ENCODE measurements at places on chromosomes 2 and 18.
A peak's percentile ranks its signal among the peaks of the same experiment; 100 is the strongest.

DNA sequence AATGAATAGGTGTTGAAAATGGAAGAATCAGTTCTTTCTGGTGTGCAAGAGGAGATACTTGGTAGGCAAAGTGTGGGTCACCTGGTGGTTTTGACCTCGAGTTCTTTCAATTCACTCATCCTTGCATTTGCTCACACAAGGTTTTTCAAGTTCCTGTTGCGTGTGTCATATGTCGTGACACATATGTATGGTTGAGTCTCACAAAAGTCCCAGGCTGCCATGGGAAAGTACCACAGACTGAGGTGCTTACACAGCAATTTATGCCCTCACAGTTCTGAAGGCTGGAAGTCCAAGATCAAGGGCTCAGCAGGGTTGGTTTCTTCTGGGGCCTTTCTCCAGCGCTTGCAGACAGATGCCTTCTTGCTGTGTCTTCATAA lies 64.4 kb downstream of the NCK2 start:
- DNase-seq, result no peak

- no peak for DNase-seq
Measured at GRCh38 chr2:172865422-172865821, 129.8 kb downstream of the RAPGEF4 start.

GRCh38 chr2:240400371-240401161 lies 34.9 kb upstream of the GPC1 start:
- DNase-seq, result no peak

DNA sequence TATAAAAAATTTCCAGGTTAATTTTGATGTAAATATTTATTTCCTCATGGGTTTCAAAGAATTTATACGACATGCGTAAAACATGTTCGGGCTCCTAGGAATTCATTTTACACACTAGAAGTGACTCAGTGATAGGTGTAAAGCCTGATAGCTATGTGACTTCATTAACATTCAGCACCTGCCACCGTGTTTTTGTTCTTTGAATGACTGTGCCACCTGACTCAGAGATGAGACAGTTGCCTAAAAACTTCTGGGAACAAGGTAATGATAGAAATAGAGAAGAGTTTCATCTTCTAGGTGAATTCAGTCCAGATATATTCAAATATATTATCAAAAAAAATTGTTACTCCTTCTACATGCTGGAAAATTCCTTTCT lies 10.0 kb downstream of the IL1R2 start:
- no peak for DNase-seq

- DNase-seq, result no peak
Measured at GRCh38 chr18:76450452-76451395, 44.3 kb downstream of the ZNF516 start.

- no peak for DNase-seq
Measured at GRCh38 chr2:233816771-233817170, 37.6 kb downstream of the HJURP start.

DNA sequence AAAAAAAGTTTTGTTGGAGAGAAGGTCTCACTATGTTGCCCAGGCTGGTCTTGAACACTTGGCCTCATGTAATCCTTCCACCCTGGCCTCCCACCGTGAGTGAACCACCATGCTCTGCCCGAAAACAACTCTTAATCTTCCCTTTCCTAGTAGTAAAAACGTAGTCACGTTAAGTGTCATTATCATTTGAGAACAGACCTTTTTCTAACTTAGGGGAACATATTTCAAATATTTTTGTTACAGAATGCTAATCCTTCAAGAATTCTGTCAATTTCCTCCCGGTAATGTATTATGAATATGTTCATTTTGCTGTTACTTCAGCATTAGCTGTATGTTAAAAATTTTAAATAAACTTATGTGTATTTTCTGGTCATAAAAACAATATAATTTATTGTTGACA lies 49.7 kb downstream of the MTA3 start:
- no peak for DNase-seq

- no peak for DNase-seq
Measured at GRCh38 chr2:128357506-128358370, 39.1 kb upstream of the HS6ST1 start.

DNA sequence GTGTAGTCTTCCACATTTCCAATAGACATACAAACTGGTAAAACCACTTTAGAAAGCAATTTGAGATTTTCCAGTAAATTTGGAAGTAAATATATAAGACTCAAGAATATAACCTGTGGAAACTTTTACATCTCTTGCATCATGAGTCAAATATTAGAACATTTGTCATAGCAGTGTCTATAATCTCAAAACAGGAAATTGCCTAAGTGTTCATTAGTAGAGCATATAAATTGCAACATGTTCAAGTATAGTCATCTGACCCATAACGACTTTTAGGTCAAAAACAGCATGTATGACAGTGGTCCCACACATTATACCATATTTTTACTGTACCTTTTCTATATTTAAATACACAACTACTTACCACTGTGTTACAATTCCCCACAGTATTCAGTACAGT lies 555.9 kb upstream of the VRK2 start:
- DNase-seq, result no peak

DNA sequence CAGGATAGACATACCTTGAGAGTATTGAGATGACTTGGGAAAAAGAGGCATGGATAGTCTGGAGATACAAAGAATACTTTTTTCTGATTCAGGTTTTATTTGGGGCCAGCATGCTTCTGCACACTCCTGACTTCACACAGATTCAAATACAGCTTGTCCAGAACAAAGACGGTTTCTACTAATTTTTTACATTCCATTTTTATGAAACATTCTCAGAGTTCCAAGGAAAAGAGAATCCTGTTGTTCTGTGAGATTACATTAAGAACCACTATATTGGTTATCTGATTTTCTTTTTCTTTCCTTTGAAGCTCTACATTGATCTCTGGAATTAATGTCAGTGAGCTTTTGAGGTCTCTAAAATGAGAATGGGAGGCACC lies 41.0 kb downstream of the PTPRM start:
- no peak for DNase-seq

GRCh38 chr2:146227152-146228019 lies 1617.4 kb upstream of the ACVR2A start:
- DNase-seq, result no peak

DNA sequence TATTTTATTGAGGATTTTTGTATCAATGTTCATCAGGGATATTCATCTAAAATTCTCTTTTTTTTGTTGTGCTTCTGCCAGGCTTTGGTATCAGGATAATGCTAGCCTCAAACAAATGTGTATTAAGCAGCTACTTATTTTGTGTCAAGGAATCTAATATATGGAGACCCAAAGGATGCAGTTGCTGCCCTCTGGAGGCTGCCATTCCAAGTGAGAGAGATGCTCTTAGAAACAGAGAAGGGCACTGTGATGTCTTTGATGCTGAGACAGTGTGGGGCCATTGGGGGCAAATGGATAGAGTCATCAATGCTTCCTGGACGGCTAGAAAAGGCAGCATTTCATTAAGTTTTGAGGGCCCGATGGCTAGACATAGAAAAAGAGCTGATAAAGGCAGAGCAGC lies 292.6 kb downstream of the SETBP1 start:
- DNase-seq, result no peak

- DNase-seq, result no peak
Measured at GRCh38 chr2:239318151-239318611, 82.6 kb downstream of the HDAC4 start.

- no peak for DNase-seq
Measured at GRCh38 chr2:118732432-118732831, 115.0 kb downstream of the EN1 start.

DNA sequence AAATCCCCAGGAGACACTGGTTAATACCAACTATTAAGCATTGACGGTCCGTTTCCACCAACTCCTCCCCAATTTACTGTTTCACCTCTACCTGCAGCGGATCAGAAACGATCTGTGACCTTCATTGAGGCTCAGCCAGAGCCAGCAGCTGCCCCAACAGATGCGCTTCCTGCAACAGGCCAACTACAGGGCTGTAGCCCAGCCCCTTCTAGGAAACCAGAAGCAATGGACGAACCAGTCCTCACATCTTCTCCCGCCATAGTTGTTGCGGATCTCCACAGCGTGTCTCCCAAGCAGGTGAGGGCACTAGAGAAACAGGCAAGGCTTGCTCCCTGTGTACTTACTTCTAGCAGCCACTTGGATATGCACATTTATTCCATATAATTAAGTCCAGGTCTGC lies 8.5 kb upstream of the RPE start:
- DNase-seq, result no peak

DNA sequence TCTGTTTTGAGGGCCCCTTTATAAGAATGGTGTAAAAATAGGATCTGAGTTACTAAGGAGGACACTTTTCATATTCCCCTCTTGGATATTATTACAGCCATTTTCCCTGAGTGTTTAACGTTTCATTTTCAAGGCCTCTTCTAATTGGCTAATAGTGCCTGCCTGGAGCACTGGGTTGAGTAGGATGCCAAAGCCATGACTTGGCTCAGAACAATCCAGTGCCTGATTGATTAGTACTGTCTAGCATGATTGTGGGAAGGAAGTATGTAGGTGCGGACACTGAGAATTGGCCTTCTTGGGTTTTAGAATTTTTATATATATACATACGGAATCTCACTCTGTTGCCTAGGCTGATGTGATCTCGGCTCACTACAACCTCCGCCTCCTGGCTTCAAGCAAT lies 66.1 kb downstream of the NAB1 start:
- DNase-seq, result no peak

GRCh38 chr18:43934322-43934721 lies 657.0 kb upstream of the SYT4 start:
- DNase-seq, result no peak

DNA sequence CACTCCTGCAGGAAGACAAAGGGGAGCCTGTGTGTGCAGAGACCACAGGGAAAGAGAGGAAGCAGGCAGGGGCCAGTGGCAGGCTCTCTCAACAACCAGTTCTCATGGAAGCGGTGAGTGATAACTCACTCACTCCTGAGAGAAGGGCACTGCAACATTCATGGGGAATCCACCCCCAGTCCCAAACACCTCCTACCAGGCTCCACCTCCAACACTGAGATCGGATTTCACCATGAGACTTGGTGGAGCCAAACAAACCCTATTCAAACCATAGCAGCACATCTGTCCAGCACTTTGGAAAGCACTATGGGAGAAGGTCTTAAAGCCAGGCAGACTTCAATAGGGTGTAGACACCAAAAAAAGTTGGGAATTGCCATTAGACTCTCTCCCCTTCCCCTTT lies 345.7 kb upstream of the SPRED2 start:
- no peak for DNase-seq

GRCh38 chr18:24015639-24016631 lies 1.4 kb downstream of the TTC39C start:
- no peak for DNase-seq

DNA sequence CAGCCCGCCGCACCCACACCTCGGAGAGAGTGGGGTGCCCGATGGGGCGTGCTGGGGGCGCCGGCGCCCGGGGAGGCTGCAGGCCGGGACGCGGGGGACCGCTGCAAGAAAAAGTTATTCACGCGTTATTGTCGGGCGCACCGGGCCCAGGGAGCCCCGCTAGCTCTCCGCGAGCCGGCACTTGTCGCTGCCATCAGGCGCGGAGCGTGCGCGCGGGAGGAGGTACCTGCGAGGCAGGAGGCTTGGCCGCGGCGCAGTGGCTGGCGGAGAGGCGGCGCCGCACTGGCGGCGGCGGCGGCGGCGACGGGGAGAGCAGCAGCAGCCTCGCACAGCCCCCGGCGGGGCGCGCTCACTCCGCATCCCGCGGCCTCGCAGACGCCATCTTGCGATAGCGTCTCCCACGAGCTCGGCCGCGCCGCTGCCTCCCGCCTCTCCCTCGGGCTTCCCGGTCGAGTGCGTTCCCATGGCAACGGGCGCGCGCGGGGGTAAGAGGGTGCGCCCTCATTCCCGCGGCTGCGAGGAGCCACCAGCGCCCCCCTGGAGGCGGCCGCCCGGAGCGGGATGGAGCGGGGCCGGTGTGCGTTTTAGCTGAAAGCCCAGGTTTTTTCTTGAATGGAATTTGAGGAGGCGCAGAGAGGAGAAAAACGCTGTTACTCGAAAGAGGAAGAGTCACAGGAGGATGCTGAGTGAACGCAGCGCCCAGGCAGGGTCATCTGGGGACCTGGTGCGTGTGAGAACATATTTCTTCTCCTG lies at the start of gene CHN1:
CHN1 (minus strand) TSS at position 402 of the 753 bp plus-strand sequence. CDS start 469 bp downstream, outside the sequence.
- peak; percentile 54 for DNase-seq

- no peak for DNase-seq
Measured at GRCh38 chr2:34705551-34706247, 1106.6 kb upstream of the FAM98A start.

- peak; percentile 23 for DNase-seq
Measured at GRCh38 chr2:96773922-96774321, 13.2 kb downstream of the CNNM4 start.

DNA sequence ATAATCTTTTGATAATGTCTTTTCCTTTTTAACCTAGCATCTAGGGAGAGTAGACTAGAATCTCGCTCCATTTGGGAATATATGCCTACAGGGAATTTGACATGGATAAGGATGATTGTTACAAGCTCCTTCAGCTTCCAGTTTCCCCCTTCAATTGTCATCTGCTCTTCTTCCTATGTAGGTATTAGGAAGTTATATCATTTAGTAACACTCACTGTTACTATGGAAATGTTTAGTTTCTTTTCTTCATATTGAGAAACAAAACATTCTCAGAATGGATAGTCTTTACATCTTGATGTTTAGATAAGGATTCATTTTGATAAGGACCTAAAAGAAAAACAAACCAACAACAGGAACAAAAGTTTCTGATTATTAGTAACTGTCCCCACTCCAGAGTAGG lies 127.6 kb downstream of the PHLPP1 start:
- no peak for DNase-seq

DNA sequence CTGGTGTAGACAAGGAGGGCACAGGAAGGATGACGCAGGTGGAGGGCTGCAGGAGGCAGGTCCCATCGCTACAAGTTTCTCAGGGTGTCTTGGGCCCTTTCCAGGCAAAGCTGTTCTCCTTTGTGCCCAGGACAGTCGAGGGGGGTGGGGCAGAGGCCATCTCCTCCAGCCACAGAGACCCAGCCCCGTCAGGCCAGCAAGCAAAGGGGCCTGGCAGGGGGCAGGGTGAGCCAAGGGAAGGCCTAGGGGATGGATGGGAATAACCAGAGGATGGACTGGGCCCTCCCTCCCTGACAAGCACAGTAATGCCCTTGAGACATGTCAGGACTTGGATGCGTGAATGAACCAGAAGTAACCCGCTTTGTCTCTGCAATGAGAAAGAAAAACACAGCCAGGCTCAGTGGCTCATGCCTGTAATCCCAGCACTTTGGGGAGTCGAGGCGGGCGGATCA lies 6.3 kb downstream of the TCF23 start:
- no peak for DNase-seq

GRCh38 chr2:232545511-232546375 lies 4.6 kb downstream of the TIGD1 start:
- no peak for DNase-seq

GRCh38 chr2:157318884-157319283 lies 6.7 kb downstream of the ERMN start:
- no peak for DNase-seq

DNA sequence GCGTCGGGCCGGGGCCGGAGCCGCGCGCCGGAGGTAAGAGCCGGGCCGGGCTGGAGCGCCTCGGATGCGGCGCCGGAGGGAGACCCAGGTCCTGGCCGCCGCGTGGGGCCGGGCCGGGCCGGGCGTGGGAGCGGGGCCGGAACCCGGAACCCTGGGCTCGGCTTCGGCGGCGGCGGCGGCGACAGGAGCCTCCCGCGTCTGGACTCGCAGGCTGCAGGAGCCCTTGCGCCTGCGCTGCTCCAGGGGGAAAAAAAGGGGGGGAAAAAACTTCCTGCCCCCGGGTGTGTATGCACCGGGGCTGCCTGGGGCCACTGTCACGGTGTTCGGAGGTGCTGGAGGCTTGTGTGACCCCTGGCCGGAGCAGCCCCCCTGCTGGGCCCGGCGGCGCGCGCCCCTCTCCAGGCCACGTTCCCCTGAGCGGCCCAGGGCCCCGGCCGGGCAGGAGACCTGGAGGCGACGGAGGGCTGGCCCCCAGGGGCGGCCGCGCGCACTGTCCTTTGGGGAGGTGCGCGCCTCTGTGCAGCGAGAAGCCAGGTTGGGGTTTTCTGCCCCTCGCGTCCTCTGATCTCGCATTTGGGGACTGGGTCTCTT lies 864 bp downstream of the KLHL29 start:
- DNase-seq, result no peak
